H7 (cell line): ENCODE measurements at places on chromosomes 7 and 10.
A peak's percentile ranks its signal among the peaks of the same experiment; 100 is the strongest.

- DNase-seq, result peak; percentile 13
These were observed 66.4 kb downstream of the EXOC6 start for GRCh38 chr10:92914478-92915325.

DNA sequence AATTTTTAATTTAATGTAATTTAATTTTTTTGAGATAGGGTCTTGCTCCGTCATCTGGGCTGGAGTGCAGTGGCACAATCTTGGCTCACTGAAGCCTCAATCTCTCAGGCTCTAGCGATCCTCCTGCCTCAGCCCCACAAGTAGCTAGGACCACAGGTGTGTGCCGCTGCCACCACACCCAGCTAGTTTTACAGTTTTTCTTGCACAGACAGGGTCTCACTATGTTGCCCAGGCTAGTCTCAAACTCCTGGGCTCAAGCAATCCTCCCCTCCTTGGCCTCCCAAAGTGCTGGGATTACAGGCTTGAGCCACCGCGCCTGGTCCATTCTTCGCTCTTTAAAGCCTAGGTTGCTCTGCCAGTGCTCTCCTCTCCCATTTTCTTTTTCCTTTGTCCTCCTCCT lies 12.9 kb downstream of the CALML3 start:
- DNase-seq, result no peak

- DNase-seq, result no peak
These were observed 331.4 kb downstream of the PTPRN2 start for GRCh38 chr7:158256091-158256816.

DNA sequence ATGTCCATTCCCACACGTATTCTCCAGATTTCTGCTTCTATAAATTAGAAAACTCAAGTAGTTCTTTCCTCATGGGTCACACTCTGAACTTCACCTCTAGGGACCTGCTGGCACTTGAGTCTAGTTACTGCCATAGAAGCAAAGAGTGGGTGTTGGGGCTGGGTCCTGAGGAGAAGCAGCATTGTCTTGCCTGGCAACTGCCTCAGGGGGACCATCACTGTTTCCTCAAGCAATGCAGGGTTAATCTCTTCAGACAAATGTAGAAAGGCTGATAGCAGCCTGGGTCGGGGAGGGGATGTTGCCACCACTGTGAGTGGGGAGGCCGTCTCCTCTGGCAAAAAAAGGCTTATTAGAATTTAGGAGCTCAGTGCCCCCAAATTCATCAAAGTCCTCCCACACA lies 20.2 kb upstream of the PAPSS2 start:
- DNase-seq, result no peak
